ENCODE measurements at places on chromosomes 4 and X. TPM values are rescaled to one million over a fixed set of nuclear protein-coding genes. Genes with fewer than 3 reads are reported as not detected.

DNA sequence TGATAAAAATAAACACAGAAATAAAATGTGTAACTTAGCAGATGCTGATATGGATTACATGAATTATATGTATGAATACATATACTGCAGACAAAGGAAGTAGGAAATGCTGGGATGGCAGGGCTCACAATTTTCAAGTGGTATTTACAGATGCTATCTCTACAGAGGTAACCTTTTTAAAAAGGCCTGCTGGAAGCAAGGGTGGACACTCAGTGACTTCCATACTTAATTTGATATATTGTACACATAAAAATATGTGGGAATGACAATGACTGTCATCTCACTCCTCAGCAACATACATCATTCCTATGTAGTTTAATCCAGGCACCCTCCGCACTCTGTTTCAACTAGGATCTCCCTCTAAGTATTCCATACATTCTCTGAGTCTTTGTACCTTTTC, 452.9 kb downstream of the DTHD1 start:
- DNase-seq = no peak

DNA sequence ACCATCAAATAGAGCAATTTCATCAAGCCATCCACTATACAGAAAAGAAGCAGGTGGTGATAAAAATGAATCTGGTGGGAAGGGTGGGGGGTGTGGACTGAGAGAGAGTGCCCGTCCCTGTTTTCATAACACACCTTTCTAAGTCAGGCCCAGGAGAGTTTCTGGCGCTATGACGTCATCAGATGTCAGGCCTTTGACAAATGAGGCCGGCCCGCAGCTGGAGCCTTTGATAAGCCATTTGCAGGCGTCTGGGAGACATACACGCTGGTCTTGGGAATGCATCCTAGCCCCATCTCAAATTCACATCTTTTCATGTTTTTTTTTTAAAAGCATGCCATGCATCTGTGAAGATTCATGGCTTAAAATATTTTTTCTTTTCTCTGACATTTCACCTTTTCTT, 404.5 kb downstream of the BCOR start:
- no peak for DNase-seq

GRCh38 chr4:140304346-140304745, 69.1 kb upstream of the SCOC start:
- no peak for DNase-seq

DNA sequence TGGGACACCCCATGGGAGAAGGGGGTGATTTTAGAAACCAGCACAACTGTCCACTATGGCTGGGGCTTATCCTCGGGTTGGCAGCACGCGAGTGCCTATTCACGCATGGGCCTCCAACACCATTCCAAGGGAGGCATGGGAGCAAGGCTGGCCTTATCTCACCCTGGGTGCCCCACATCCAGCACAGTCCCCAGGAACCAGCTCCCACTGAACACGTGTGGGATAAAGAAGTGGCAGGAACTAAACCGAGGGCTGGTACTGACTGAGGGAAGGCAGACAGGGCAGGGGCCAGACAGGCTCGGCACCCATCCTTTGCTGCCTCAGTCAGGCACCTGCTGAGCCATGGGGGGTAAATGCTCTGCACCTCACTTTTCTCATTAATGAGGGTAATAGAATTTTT, 43.7 kb upstream of the GPR78 start:
- DNase-seq = no peak

DNA sequence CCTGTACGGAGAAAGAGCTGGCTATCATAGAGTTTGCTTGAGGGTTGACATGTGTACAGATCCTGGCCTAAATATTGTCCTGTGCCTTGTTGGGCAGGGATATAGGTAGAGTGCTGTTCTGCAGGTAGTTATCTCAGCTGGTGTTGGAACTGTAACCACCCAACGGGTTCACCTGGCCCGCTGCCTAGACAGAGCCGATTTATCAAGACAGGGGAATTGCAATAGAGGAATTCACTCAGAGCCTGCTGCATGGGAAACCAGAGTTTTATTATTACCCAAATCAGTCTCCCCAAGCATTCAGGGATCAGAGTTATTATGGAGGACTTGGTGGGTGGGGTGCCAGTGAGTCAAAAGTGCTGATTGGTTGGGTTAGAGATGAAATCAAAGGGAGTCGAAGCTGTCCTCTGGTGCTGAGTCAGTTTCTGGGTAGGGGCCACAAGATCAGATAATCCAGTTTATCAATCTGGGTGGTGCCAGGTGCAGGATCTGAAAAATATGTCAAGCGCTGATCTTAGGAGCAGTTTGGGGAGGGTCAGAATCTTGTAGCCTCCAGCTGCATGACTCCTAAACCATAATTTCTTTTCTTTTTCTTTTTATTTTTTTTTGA, 42.5 kb upstream of the XIAP start:
- no peak for DNase-seq

GRCh38 chr4:93053140-93053539, 749.4 kb downstream of the GRID2 start:
- no peak for DNase-seq

DNA sequence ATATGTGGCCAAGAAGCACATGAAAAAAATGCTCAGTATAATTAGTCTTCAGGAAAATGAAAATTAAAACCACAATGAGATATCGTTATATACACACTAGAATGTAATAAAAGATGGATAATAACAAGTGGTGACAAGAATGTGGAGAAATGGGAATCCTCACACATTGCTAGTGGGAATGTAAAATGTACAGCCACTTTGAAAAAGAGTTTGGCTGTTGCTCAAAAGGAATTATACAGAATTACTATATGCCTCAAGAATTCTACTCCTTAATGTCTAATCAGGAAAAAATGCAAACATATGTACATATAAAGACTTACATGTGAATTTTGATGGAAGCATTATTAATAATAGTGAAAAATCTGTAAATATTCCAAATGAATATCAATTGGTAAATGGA, 102.2 kb downstream of the SPCS3 start:
- no peak for DNase-seq

DNA sequence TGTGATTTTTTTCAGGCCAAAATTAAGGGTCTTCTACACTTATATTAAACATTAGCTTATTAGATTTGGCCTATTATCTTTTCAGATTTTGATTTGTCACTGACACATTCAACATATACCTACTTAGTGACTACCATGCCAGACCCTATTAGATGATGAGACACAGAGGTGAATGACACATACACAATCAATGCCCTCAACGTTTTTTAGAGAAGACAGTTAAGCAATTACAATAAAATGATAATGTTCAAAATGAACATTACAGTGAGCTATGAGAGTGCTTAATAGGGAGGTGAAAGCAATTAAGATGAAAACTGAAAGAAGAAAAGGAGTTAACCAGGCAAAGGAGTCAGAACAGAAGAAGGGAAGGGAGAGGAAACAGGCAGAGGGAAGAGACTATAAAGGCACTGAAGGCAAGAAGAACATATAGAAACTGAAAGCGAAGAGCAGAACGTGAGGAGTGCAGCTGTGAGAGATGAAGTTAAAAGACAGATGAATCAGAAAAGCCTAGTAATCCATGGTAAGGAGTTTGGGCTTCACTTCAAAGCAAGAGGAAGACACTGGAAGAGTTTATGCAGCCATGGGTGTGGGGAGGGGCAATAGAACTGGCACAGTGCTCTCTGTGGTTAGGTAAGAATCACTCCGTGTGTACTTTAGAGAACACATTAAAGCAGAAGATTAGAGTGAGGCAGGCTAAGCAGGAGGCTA, 119.0 kb downstream of the REELD1 start:
- DNase-seq = no peak

DNA sequence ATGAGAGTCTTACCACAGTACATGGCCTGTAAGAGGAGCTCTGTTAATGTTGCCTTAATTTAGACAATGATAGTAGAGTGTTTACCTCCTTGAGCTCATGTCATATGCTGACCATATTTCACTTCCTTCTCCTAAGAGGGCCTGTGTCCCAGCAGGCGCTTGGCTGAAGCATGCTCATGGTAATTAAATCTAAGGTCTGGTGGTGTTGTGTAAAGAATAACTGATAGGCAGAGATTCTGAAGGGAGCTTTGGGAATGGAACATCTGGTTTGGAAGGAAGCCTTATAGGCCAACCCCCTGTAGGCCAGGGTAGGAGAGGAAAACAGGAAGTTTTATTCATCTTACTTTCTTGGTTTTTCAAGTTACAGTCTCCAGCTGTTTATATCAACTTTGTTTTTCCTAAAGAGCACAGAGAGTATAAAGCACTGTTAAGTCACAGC, 300.2 kb downstream of the USP46 start:
- DNase-seq = no peak

- DNase-seq = no peak
These were observed at the start of gene TMEM156 for GRCh38 chr4:39032218-39033085. Gene TMEM156, minus strand, starts transcription at chr4:39032409. Its CDS starts 96 bp downstream, at chr4:39032313.

GRCh38 chr4:164536814-164537213, 217.1 kb upstream of the SMIM31 start:
- no peak for DNase-seq

The SCRG1 gene
- polyA plus RNA-seq = 0.82 TPM

The CFP gene
- polyA plus RNA-seq = 1.2 TPM

The ADGRG2 gene
- 12.2 TPM for polyA plus RNA-seq

The MTMR8 gene
- 1.7 TPM for polyA plus RNA-seq

The CDX4 gene
- not detected for polyA plus RNA-seq

The TEX13D gene
- not detected for polyA plus RNA-seq
